ENCODE measurements at places on chromosomes 7 and 10.

DNA sequence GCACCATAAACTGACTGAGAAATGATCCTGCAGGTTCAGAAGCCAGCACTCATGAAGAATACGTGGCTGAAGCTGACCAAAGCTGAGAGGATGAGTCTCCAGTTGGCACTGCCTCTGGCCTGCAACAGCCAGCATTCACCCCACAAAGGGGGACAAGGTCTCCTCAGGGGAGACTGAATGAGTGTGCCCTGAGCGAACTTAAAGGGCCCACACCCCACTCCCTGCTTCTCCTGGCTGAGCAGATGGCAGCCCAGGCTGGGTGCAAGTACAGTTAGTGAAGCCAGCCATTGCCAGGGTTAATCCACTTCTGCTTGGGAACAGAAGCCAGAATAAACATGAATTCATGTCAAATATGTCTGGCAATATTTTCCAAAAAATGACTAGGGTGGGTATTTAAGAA lies 98.1 kb downstream of the PPP1R17 start:
- DNase-seq = no peak

DNA sequence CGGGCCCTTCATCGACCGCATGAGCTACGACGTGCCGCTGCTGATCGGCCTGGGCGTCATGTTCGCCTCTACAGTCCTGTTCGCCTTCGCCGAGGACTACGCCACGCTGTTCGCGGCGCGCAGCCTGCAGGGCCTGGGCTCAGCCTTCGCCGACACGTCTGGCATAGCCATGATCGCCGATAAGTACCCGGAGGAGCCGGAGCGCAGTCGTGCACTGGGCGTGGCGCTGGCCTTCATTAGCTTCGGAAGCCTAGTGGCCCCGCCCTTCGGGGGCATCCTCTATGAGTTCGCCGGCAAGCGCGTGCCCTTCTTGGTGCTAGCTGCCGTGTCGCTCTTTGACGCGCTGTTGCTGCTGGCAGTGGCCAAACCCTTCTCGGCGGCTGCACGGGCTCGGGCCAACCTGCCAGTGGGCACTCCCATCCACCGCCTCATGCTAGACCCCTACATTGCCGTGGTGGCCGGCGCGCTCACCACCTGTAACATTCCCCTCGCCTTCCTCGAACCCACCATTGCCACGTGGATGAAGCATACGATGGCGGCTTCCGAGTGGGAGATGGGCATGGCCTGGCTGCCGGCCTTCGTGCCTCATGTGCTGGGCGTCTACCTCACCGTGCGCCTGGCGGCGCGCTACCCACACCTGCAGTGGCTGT lies 1.2 kb downstream of the SLC18A3 start:
- DNase-seq = no peak

- DNase-seq = no peak
These were observed 35.1 kb downstream of the PLAC9 start for GRCh38 chr10:80167471-80168161.

DNA sequence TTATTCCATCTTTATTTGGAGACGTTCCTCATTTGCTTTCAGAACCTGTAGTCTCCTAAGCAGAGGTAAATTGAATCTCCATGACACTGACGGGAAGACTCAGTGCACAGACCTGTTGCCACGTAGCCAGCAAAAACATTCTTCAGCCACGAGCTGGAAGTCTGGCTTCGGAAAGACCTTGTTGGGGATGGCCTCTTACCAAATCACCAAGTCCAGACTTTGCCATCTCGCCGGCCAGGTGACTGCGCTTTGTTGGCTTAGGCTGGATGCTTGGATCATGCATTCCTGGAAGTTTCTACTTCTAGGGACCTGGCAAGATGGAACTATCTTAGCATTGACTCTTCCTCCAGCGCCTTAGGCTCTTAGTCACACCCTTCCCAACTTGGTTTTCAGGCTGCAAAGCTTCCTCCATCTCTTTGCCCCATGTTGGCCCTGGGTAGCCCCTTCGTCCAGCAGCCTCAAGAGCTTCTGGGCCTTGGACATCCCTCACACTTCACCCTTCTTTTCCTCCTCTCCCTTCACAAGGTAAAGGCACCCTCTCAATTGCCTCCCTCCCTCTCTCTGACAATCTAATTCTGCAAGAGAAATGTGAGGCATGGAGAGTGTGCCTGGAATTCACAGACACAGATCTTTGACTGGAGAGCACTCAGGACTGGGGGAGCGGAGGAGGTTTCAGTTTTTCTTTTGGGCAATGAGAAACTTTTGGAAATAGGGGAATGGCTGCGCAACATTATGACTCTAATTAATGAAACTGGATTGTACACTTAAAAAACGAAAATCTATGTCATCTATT lies 451.9 kb upstream of the MKI67 start:
- DNase-seq = no peak

- DNase-seq = no peak
These were observed 156.3 kb upstream of the SEMA3C start for GRCh38 chr7:81075150-81075549.
